Fibroblast of skin of back (primary cell): ENCODE measurements at places on chromosomes 1 and 21.

GRCh38 chr1:81254560-81254959 lies 546.2 kb upstream of the ADGRL2 start:
- DNase-seq: no peak

GRCh38 chr1:205444931-205445645 lies 10.8 kb downstream of the BLACAT1 start:
- no peak for DNase-seq

DNA sequence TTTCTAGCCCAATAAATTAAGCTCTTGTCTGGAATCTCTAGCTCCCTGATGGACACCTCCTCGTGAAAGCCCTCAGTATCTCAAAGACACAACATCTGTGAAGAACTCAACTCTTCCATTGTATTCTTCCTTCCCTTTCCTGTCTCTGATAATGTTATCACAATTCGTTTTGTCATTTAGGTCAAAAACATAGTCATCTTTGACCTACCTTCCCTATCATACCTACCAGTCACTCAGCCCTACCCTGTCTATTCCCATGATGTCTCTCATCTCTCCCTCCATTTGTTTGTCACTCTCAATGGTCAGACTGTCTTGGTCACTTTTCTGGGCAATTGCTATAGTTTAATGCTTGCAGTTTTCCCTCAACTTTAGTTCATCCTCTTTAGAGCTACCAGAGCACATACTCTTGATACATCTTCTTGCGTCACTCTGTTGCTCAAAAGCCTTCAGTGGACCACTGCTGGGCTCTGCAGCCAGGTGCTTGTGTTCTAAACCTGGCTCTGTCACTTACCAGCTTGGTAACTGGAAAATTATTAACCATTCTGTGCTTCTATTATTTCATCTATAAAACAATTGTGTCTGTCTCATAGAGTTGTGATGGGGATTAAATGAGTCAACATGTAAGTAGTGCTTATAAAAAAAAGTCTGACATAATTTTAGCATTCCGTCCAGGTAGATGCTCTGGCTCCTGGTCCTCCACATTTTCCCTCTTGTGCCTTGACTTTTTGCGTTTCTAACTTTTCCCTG lies 39.6 kb downstream of the DDR2 start:
- no peak for DNase-seq

- DNase-seq: no peak
Measured at GRCh38 chr1:244974106-244974505, 109.8 kb upstream of the HNRNPU start.

DNA sequence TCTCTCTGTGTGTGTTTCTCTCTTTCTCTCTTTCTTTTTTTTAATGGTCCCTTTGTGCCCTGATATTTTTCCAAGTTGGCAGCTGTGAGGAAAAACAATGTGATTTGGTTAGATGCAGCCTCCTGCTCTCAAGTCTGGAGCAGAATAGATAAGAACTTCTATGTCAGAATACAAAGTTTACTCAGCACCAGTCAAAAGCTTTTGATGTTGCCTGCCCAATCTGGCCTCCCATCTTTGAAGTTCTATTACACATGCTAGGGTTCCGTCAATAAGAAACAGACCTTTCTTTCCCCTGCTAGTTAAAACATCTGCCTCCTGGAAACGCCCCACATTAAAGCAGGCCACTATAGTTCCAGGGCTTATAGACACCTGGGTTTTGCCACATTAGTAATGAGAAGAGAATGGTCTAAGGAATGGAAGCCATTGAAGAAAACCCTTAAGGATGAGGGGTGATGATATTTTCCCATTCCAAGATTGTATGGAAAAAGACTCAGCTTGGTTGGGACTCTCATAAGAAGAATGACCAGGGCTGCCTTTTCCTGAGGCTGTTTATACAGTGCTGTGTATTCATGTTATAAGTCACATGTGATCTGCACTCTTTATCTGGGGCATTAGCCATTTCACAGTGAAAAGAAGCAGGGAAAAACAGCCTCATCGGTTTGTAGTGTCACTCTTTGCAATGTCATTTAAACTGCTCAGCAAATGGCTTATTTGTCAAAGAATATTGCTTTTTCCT lies 414.7 kb upstream of the PROX1 start:
- no peak for DNase-seq
